ENCODE measurements at places on chromosomes 11 and 22. TPM values are rescaled to one million over a fixed set of nuclear protein-coding genes. Genes with fewer than 3 reads are reported as not detected.

SDF2L1 gene
- 325 TPM for polyA plus RNA-seq

OR2D2 gene
- not detected for polyA plus RNA-seq

MS4A4A gene
- 8.9 TPM for polyA plus RNA-seq

DNA sequence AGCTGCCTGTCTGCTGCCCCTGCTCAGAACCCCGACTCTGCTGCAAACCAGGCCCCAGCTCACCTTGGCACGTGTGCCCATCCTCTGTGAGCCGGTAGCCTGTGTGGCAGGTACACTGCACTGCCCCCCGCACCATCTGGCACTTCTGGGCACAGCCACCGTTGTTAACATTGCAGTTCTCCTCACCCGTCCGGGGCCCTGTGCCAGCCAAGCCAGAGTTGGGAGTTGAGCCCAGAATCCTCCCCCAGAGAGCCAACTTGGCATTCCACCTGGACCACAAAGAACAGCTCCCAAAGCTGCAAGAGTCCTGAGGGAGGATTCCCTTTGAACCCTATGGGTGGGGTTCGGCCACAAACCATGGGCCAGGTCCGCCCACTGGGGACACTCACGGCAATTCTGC lies 22.5 kb downstream of the LRP4 start:
- no peak overlapping the region for H3K4me3 ChIP-seq
- no peaks in the 10 kb centered on the region for H3K36me3 ChIP-seq
- no peaks in the 10 kb centered on the region for H3K27me3 ChIP-seq

GRCh38 chr11:10746871-10747270 lies 4.2 kb upstream of the CTR9 start:
- no peaks in the 10 kb centered on the region for H3K27me3 ChIP-seq
- no peak overlapping the region for H3K27ac ChIP-seq
- H3K4me1 ChIP-seq = peaks cover 3% of the 10 kb centered on the region
- no peak overlapping the region for H3K4me3 ChIP-seq

GRCh38 chr11:35404388-35404775 lies 15.0 kb downstream of the SLC1A2 start:
- no peak overlapping the region for H3K27ac ChIP-seq
- no peaks in the 10 kb centered on the region for H3K4me1 ChIP-seq
- H3K36me3 ChIP-seq = no peaks in the 10 kb centered on the region
- no peak overlapping the region for H3K4me3 ChIP-seq
- DNase-seq = no peak

DNA sequence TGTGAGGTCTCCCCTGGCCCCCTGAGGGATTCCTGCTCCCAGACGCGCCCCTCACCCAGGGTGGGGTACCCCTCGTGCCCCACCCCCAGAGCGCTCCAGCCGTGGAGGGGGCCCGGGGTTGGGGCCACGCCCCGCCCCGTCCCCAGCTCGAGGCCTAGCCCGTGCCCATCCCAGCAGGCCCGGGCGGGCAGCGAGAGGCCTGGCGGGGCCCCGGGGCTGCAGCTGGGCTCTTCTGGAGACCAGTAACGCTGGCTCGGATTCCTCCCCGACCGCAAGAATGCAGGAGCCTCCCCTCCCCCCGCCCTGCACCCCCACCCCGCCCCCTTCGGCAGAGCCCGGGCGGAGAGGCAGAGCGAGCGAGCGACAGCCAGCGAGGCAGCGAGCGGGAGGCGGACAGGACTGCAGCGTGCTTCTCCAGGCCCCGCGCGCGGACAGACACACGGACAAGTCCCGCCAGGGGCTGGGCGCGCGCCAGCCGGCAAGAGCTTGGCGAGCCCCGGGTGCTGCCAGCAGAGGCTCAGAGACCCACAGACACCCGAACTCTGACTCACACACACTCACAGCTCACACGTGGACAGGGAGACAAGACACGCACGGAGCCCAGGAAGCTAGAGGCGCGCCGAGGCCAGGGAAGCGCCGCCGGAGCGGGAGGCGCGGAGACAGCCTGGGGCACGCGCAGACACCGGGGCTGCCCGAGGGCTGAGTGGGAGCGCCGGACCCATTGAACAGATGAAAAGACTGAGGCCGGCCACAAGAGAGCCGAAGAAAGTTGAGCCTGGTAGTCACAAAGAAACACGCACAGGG lies 15.2 kb downstream of the BCL9L start:
- H3K4me3 ChIP-seq = peak overlapping the region; percentile 39
- no peaks in the 10 kb centered on the region for H3K27me3 ChIP-seq
- H3K4me1 ChIP-seq = peaks cover 82% of the 10 kb centered on the region

DNA sequence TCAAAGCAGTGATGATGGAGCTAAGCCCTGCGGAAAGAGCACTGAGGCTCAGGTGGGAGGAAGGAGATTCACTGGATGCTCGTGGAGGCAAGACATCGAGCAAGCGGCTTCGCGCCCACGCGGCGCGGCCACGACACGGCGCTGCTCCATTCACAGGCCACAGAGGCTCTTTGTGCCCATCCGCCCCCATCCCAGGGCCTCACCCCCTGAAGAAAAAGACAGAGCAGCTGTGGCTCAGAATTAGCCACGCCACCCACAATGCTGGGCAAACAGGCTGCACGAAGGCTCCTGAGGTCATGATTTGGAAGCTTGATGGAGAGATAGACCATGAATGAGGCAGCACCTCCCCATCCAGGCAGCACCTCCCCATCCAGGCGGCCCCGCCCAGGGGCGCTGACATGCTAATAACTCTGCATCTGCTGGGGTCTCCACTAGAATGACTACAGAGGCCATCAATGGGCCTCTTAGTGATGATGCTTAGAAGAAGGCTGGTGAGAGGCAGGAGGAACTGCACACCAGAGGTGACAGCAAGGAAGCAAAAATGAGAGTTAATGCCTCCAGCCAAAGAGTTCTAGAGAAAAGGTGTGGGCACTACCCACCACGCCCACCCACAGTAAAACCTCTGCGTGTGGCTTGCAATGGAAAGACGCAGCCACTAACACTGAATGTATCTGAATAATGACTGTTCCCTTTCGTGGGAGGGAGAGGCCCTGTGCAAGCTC lies 43.5 kb downstream of the MYH9 start:
- H3K4me3 ChIP-seq = no peak overlapping the region
- DNase-seq = no peak
- peaks cover 96% of the 10 kb centered on the region for H3K36me3 ChIP-seq
- no peaks in the 10 kb centered on the region for H3K27me3 ChIP-seq
